LNCaP clone FGC (cell line): ENCODE measurements at places on chromosomes 13 and 19.

DNA sequence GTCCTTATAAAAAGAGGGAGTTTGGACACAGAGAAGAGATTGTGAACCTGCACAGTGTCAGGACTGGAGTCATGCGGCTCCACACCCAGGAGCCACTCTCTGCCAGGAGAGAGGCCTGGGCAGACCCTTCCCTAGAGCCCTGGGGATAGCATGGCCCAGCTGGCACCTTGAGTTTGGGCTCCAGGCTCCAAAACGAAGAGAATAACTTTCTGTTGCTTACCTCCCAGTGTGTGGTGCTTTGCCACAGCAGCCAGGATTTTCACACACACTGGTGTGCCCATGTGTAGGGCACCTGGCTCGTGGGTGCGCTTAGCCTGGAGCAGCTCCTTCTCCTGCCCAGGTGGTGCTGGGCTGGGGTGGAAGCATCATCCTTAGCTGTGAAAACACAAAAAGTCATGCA, 344.3 kb downstream of the TEX29 start:
- no peak for DNase-seq

- DNase-seq, result no peak
These were observed 12.4 kb downstream of the ZIC5 start for GRCh38 chr13:99959127-99959539.

DNA sequence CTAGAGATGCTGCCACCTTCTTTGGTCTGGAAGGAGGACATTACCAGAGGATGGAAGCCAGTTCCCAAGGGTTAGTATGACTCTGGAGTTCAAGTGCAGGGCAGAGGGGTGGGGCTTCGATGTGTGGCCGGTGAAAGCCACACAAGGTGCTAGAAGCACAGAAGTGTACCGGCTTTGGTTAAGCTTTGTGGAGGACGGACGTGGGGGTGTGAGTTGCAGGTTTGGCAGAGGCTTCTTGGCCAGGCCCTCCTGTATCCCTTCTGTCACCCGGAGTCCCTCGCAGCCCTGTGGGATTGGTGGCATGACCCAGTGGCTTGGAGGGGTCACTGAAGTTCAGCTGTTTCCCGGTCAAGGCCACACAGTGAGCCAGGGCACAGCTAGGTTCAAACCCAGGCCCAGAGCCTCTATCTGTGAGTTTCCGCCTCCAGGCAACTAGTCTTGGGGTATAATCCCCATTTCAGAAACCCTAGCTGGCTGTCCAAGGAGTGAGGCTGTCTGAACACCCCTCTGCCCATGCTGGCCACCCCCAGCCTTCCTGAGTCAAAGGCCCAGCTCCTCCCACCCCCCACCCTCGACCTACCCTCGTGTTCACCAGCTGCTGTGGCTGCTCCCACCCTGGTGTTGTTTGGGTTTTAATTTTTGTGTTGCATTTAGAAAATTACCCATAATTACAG, 4.6 kb upstream of the SSBP4 start:
- DNase-seq, result no peak

DNA sequence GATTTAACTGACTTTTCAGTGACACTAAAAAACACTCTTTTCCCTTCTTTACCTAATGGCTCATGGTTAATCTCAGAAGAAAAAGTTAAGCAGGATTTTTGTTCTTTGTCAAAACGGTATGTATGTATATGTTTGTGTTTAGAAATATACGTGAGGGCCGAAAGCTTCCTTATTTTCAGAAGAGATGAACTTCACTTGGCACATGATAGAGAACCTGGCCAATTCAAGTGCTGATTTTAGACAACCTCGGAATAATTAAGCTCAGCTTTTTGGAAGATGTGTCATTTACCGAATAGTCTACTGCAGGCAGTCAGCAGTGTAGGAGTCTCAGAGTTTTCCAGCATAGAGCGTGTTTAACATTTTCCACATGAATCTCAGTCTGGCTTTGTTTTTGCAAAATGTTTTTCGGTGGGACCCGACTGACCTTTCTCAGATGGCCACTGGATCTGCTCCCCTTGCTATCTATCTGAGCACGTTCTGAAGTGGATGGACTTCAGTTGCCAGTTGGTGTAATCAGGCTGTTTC, 4.6 kb downstream of the RNASEH2B start:
- no peak for DNase-seq

- no peak for DNase-seq
These were observed 45.4 kb upstream of the POMP start for GRCh38 chr13:28613562-28613961.

DNA sequence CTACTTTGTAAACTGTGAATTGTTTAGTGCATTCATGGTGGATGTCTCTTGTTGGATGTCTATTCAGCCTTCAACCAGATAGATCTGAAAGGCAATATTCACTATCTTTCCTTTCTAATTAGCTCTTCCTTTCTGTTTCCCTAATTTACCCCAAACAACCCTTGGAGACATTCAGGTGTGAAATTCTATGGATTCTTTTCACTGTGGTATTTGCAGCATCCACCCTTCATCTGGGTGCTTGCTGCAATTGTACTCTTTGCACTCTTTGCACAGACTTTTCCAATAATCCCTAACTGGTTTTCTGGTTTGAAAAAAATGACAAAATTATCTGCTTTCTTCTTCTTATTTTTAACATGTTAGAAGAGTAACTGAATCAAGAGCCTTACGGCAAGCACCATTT, 56.5 kb downstream of the KL start:
- no peak for DNase-seq

- no peak for DNase-seq
These were observed 42.0 kb upstream of the IPO5 start for GRCh38 chr13:97911311-97912138.

DNA sequence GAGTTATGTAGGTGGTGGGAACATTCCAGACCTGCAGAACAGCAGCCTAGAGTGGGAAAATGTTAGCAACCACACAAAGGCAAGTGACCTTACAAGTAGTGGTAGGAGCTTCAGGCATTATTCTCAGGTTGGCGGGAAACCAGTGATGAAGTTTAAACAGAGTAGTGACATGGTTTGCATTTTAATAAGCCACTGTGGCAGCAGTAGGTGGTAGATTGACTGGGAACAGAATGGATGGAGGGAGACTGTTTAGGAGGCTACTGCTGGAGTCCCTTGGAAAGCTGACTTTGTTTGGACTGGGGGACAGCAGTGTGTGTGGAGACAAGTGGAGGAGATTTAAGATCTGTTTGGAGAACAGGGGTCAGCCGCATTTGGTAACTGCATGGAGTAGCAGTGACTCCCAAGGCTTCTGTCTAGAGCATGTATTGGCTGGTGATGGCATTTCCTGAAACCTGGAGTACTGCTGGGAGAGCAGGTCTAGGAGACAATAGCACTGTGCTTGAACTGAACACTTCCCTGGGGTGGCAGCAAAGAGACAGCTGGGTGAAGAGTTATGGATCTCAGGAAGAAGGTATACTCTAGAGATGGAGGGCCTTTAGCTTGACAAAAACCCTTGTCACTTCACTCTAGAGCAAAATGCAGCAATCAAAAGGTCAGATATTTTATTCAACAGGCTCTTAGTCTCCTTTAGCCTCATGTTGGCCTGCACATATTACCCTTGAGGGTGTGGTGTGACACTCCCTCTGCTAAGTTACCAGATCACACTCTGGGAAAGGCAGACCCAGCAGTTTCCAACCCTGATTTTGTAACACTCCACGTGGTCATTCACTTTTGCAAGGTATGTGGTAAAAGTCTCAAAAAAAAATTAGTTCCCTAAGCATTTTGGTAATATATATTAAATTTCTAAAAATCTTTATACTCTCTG, 70.3 kb downstream of the DHRS12 start:
- DNase-seq, result no peak

DNA sequence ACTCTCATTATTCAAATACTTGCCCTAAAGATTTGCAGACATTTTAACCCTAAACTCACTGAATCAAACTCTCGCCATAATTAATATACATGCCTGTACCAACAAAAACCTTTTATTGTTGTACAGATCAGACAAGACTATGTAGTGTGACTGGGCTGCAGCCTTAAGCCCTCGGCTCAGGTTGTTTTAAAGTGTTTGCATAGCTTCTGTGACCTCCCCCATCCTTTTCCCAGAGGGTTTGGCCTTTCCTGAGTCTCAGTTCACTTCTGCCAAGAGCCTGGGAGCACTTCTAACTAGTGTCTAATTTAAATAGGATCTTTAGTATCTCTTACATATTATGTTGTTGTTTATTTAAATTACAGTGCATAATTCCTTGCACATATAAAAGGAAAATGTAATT, 158.2 kb downstream of the HS6ST3 start:
- peak; percentile 66 for DNase-seq

GRCh38 chr13:42696191-42696590, 85.2 kb upstream of the FAM216B start:
- DNase-seq, result no peak

DNA sequence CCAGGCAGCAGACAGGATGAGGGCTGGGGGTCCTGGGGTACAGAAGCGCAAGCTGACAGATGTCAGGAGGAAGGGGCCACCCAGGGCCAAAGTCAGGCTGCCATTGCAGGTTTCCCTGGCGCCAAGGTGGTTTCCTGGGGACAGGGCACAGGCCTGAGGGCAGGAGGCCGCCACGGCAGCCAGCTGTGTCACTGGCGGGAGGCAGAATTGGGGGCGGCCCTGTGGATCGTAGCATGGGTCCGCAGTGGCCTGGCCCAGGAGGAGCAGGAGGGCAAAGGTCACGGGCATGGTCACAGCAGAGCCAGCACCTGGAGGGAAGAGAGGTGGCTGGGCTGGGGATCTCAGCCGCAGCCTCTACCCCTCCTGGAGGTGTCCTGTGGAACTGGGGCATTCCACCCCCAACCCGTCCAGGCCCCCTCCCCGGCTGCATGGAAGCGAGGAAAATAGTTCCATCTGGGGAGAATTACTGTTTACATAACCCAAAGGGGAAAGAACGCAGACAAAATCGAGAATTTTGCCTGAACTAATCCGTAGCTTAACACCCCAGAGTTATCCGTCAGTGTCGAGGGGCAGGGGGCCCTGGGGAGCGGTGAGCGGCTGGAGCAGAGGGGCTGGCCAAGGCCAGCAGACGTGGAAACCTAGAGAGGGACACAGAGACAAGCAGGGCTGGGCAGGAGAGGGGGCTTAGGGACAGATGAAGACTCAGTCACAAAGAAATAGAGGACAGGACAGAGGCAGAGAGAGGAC, 1.9 kb downstream of the NTN5 start:
- DNase-seq, result no peak

DNA sequence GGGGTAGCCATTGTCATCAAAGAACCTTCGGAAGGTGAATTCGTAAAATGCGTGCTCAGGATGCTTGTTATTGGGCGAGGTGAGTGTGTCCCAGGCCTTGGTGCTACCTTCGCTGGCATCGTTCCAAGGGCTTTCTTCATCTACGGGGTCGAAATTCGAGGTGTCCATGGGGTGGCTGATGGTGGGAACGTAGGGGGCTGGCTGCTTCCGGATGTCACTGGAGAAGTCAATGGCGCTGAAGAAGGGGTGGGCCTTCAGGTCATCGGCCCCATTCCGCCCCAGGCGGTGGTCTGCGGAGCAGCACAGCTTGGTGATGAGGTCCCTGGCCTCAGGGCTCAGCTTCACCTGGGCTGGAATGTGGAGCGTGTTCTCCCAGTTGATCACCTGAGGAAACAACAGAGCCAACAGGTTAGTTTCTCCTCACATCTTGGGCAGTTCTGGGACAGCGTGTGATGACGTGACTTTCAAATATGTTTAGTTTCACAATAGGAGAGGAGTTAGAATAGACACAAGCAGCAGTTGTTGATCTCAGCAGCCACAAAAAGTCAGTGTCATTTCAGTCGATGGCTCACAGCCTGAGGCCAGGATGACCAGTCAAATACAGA, 72.5 kb upstream of the XPO4 start:
- no peak for DNase-seq

DNA sequence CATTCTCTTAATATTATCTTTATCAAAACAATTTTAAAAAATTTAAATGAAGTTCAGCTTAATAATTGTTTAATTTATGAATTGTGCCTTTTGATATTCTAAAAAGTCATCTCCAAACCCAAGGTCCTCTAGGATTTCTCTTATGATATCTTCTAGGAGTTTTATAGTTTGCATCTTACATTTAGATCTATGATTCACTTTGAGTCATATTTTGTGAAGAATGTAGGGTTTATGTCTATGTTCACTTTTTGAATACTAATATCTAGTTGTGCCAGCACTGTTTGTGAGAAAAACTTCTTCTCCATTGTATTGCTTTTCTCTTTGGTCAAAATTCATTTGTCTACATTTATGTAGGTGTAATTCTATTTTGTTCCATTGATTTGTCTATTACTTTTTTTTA, 1068.4 kb upstream of the SPRY2 start:
- no peak for DNase-seq

GRCh38 chr13:89577301-89577700, 1770.2 kb upstream of the MIR17HG start:
- no peak for DNase-seq

- DNase-seq, result no peak
These were observed 315.0 kb upstream of the SPRY2 start for GRCh38 chr13:80655778-80656511.

DNA sequence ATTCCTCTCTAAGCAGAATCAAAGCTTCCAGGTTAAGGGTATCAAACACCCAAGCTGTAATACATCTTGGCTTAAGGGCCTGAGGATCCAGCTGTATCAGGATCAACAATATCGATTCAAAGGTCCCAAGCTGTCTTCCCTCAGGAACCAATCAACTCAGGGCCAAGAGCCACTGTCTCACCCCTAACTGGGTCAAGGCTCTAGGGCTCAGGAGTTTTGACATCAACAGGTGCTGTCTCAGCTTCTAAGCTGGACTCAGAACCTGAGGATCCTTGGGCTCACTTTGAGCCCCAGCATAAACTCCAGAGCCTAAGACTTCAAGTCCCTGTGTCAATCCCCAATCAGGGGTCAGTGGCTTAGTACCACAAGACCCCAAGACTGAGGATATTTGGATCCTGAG, 917 bp downstream of the FBXW9 start:
- no peak for DNase-seq

DNA sequence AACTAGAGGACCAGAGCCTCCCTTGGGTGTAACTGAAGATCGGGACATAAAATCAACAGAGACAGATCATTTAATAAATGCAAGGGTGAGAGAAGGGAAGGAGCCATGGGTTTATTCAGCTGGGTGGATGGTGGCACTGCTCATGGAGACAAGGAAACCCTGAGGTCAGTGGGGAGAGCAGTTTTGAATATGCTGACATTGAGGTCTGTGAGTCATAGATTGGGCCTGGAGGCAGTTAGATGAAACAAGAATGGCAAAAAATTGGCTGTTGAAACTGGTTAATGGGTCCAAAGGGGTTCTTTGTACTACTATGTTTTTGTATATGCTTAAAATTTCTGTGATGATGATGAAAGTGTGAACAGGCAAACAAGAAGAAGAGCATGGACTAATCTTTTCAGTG, 5.1 kb upstream of the GTF3A start:
- no peak for DNase-seq

DNA sequence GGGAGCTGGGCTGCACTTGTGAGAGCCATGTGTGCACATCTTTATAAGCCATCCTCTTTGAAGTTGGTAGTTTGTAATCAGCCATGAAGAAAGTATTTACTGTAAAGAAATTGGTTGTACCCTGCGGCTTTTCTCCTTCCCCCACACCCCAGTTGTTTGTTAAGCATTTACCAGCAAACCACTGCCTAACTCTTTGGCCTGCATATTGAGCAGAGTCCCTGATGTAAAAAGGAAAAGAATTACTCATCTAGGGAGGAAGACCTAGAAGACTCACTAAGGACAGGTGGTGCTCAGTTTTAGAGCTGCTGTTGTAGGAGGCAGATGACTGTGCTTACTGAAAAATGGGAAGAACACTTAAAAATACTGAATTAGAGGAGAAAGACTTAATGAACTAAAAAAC, 245.3 kb downstream of the PCCA start:
- no peak for DNase-seq
